DMS79 treated with DMSO at 0.1 percent for 48 hours (cell line): ENCODE measurements at places on chromosomes 11 and 22.

GRCh38 chr11:77150836-77151235 is 22.8 kb downstream of the MYO7A start:
- no peak for DNase-seq

DNA sequence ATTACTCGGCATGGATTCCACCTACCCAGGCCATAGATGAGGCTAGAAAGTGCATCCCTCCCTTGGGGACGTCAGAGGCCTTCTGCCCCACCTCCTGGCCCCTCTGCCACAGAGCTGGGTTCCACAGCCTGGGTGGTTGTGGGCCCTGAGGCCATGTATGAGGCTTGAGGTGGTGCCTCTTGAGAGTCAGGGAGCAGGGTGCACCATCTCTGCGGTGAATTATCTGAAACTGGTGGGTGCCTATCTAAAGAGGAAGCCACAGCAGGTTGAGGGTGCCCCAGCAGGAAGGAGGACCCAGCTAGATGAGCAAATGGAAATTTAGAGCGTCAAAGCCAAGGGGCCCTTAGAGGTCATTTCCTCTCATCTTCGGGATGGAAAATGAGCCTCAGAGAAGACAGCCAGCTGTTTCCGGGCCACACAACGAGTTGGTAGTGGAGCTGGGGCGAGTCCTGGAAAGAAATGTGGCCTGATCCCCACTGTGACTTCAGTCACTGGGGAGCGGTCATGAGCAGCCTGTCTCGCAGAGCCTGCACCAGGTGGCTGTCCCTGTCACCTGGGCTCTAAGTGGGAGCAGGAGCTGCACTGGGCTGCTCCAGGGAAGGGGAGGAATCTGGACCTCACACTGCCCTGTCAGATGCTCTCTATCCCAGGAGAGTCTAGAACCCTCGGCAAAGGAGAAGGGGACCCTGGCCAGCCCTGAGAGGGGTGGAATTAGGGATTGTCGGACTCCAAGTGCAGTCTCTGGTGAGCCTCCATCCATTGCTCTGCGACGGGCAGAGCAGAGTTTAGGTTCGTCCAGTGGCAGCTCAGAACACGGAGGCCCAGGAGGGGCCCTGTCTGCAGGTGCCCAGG is 7.3 kb downstream of the ADORA2A start:
- DNase-seq: no peak

DNA sequence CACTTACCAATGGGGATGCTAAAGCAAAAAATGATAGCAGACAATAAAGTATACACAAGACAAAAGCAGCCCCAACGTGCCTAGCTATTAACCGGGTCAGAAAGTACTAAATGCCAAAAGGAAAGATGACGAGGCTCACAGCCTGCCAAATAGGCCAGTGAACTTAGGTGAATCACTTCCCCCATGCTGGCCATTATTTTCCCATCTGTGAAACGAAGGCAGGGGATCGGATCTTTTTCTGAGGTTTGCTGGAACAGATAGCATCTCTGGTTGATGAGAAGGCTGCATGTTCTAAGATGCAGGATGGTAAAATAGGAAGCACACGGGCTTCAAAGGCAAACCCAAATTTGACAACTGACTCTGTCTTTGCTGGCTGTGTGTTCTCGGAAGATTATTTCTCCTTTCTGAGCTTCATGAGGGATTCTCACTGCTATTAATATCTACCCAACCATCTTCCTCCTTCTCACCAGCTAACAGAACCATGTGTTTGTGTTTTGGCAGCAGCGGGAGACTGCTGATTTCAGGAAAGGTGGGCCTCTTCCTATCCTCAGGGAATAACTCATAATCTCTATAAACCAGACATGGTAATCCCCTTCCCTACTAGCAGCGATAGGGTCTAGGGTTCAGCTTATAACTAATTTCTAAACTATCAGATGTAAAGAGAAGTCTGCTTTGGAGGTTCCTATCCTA is 390.7 kb downstream of the LARGE1 start:
- DNase-seq: no peak

GRCh38 chr11:6132431-6132830 is 24.9 kb downstream of the OR56B4 start:
- DNase-seq: no peak

GRCh38 chr11:132263241-132263640 is 892.8 kb downstream of the NTM start:
- no peak for DNase-seq

DNA sequence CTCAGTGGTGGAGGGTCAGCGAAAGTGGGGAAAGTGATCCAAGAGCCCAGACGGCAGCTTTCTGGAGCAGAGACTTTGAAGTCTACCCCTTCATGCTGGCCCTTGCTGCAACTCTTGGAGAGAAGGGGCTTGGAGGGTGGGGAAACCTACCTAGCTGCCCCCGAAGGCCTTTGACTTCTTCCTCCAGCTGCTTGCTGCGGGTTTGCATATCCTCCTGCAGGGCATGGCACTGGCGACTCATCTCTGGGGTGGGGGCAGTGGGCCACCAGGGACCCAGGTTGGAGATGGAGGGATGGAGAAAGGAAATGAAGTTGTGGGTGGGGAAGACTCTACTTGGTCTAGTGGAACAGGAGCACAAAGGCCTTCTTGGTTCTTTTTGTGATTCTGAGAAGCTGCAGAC is 7.7 kb downstream of the NHERF4 start:
- no peak for DNase-seq

GRCh38 chr22:39624501-39624821 is 53.9 kb downstream of the CACNA1I start:
- DNase-seq: no peak

DNA sequence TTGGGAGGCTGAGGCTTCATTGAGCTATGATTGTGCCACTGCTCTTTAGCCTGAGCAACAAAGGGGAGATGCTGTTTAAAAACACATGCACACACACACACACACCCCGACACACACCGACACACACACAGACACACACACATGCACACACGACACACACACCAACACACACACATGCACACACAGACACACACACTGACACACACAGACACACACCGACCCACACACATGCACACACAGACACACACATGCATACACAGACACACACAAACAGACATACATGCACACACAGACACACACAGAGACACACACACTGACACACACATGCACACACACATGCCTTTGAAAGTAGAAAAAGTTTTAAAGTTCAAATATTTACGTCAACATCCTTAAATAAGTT is 5.5 kb upstream of the LTO1 start:
- DNase-seq: no peak

- no peak for DNase-seq
Observed at GRCh38 chr11:114050258-114050927, 9.1 kb upstream of the ZBTB16 start.
